ENCODE measurements at places on chromosomes 12 and 14.
A peak's percentile ranks its signal among the peaks of the same experiment; 100 is the strongest.

- no peak for DNase-seq
These were observed 474.9 kb downstream of the ATP23 start for GRCh38 chr12:58416236-58416635.

DNA sequence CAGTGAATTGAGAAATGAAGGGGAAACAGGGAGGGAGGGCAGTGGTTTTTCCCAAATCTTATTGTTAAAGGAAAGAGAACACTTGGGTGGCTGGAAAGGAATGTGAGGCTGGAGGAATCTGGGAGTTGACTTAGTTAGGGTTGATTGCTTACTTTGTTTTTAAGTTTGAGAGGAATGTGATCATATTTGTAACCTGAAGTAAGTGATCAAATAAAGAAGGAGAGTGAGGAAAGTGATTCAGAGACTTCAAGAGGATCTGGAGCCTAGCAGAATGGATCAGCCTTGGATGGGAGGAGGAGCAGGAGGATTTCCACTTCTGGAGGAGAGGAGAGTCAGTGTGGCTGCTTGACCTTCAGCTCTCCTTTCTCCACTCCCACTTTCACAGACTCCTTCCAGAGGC, 6.0 kb upstream of the LRP6 start:
- no peak for DNase-seq

DNA sequence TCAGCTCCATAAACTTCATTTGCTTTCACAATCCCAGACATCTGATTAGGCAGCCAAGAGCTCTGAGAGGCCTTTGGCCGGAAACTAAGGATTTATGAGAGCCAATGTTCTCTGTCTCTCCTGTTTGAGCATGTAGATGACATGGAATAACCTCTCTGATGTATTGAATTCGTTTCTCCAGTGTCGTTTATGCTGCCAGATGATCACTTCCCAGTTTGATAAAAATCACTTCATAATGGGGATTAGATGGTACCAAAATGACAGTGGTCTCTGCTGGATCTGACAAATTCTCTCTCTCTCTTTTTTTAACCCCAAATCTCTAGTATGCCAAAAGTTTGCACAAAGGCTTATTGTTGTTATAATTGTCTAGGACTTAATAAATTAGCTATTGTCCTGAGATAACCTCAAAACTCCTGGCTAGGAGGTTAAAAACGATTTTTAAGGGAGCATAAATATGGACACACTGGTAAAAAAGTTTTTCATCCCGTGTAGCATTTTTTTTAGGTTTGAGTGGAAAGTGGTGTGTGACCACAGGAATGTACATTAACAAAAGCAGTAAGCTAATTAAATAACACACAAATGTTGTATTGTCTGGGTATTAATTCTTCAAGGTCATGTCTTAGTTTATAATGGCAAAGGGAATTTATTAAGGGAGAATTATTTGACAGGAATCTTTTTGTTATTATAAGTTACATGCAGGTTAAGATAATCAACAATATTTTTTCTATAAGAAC, 82.6 kb upstream of the USP44 start:
- no peak for DNase-seq

DNA sequence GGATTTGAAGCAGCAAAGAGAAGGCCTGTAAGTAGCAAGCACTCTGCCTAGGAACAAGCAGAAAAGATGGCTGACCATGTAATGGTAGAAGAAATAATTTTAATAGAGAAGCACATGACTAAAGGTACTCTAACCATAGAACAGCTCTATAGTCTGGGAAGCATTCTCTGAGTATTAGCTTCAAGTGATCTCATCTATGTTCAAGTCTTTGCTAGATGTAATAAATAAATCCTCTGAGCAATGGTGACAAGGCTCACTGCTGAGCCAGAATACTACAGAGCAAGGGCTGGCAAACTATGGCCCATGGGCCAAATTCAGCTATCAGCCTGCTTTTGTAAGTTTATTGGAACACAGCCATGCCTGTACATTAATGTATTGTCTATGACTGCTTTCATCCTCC, 84.8 kb downstream of the PEBP1 start:
- no peak for DNase-seq

- DNase-seq = peak; percentile 80
These were observed 19.0 kb upstream of the CLEC2A start for GRCh38 chr12:9951026-9951675.

DNA sequence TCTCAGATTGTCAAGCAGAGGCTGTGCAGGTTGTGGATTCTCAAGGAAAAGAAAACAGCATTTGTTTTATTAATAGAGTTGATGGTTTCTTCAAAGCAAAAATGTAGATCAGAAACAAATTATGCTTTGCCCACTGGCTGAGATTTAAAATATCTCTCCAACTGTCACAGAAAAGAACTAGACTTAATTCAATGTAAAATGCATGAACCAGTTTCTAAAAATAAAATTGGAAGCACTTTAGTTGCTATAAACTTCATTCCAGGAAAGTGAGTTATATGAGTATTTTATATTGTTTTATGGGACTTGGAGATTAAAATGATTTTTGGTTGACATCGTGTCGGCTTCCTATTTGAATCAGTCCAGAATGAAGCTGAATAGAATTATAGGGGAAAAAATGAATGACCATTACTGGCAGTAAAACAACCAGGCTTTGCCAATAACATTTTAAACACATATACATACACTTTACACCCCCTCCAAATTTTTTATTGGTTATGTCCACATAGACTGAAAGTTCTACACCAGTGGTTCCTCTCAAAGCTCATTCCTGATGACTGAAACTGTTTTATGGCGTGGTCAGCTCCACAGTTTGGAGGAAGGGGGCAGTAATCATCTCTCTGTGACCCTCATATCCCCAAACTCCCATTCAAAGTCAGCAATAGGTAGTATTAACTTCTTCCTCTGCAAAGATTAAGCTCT, 55.5 kb upstream of the DAAM1 start:
- DNase-seq = no peak

- peak; percentile 18 for DNase-seq
These were observed 41.6 kb downstream of the SMUG1 start for GRCh38 chr12:54147186-54147585.

- DNase-seq = no peak
These were observed 107.7 kb upstream of the BTG1 start for GRCh38 chr12:92253301-92253700.

- DNase-seq = no peak
These were observed at the start of gene SH2B3 for GRCh38 chr12:111405859-111406473. Gene SH2B3 (plus strand): TSS chr12:111405923. CDS start chr12:111418146, 12,223 bp downstream.

GRCh38 chr14:26775765-26776563, 178.1 kb upstream of the NOVA1 start:
- DNase-seq = no peak

DNA sequence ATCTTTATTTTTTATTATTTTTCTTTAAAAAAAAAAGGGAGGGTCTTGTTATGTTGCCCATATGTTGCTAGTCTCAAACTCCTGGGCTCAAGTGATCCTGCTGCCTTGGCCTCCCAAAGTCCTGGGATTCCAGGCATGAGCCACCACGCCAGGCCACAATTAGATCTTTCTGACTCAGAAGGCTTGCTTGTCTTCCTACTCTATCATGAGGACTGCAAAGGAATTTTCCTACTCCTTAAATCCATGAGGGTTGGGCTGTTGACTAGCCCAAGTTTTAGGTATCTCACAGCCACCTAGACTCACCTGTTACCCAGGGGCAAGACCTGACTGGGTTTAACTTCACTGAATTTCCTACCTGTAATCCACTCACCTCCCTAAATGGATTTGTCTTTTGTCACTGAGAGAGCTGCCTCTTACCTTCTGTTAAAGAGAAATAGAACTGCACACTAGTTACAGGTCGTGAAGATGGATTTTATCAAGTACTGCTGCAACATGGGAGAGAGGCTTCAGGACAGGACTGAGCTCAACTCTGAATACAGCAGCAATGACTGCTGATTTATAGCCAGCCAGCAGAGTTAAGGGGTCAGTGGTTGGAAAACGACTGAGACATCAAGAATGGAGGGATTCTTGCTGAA, 72.3 kb downstream of the B4GALNT3 start:
- no peak for DNase-seq

DNA sequence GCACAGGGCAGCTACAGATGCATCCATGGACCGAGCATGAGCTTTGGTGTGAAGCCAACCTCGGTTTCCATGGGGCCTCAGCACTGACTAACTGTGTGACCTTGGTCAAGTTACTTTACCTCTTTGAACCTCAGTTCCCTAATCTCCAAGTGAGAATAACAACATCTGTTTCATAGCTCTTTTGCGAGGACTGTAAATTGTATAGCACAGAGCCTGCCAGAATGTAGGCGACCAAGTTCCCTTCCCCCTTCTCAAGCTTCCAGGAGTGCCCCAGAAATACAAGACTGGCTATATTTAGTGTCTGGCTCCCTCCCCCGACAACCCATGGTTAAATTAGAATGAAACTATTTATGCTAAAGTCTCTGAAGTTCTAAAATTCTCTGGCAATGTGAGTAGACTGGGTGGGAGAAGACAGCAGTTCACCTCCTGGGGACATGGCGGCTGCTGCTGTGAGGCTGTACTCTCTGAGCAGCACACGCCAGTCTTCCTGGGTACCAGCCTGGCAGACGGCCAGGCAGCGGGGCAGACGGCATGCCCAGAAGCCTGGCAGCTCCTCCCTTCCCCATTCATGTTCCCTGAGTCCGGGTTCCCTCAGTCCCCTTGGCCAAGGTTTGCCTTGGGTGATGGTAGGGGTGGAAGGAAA, 22.0 kb upstream of the TMED10 start:
- DNase-seq = no peak

DNA sequence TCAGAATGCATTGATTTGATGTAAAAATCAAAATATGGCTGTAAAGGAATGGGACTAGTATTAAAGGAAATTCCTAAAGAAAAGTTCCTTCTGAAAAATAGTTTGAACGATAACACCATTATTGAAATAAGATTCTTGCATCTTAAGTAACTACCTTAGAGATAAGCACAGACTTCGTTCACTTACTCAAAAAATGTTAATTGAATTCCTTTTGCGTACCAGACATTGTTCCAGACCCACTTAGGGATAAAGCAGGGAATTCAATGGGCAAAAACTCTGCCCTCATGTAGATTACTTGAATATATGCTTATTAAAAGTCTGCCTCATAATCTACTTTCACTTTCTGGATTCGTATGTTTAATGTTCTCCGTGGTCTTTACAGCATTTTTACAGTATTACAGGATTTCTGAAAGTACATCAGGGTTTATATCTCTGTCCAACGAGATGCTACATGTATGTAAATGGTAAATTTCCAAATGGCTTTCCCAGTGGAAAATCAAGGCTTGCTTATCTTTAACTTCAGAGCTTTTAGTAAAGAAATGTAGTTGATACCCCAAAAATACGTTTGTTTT, 213.7 kb downstream of the GXYLT1 start:
- DNase-seq = peak; percentile 14

GRCh38 chr12:24906141-24906540, 42.8 kb downstream of the BCAT1 start:
- DNase-seq = no peak

DNA sequence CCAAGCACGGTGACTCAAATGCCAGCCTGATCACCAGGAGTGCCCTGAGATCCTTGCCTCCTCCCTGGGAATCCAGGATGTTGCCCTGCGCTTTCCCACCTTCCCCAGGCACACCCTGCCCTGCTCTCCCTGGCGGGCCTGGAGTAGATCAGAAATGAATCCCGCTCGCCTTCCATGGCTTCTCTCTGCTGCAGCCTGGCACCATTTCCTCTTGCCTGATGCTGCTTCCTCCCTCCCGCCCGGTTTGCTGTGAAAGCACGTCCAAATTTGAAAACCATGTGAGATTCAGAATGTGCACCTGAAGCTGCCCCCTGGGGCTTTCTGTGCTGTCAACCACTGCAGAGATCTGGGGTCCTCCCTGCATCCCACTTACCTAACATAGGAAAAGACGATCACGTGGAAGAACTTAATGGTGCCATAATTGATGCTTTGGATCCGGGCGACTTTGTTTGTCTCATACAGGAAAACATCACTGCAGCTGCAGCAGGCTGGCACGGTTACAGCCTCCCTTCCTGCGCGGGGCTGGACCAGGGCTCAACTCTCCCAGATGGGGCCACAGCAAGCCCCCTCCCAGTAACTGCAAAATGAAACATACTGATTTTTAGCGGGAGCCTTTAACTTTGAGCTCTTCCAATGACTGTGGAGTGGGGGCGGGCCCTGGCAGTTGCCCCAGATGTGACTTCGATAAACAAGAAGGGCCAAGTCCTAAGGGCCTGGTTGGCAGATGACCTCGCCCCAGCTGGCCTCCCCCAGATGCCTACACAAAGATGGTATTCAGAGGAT, 24.9 kb upstream of the C12orf76 start:
- DNase-seq = no peak

DNA sequence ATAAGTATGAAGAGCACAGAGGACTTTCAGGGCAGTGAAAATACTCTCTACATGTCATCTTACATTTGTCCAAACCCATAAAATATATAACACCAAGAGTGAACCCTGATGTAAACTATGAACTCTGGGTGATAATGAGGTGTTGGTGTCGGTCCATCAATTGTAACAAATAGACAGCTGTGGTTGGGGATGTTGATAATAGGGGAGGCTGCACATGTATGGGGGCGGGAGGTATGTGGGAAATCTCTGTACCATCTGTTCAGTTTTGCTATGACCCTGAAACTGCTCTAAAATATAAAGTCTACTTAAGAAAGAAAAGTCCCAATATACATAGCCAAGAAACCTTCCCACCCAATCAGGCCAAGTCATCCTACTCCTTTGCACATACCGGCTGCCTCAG, 88.5 kb downstream of the GPR135 start:
- DNase-seq = no peak

DNA sequence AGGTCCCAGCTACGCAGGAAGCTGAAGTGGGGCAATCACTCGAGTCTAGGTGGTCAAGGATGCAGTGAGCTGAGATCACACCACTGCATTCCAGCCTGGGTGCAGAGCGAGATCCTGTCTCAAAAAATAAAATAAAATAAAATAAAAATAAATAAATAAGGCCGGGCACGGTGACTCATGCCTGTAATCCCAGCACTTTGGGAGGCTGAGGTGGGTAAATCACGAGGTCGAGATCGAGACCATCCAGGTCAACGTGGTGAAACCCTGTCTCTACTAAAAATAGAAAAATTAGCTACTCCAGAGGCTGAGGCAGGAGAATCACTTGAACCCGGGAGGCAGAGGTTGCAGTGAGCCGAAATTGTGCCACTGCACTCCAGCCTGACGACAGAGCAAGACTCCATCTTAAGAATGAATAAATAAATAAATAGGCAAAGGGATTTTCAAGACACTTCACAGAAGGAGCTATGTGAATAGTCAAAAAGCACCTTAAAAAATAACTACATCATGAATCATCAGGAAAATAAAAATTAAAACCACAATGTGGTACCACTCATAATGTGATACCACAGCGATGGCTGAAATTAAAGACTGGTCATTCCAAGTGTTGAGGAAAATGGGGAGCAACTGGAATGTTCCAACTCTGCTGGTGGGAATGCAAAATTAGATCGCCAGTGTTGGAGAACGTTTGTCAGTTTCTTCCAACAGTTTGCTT, 92.9 kb upstream of the TBX3 start:
- no peak for DNase-seq

- no peak for DNase-seq
These were observed 69.2 kb upstream of the LTA4H start for GRCh38 chr12:96104566-96104965.

GRCh38 chr12:80059875-80060274, 39.5 kb upstream of the OTOGL start:
- DNase-seq = no peak

DNA sequence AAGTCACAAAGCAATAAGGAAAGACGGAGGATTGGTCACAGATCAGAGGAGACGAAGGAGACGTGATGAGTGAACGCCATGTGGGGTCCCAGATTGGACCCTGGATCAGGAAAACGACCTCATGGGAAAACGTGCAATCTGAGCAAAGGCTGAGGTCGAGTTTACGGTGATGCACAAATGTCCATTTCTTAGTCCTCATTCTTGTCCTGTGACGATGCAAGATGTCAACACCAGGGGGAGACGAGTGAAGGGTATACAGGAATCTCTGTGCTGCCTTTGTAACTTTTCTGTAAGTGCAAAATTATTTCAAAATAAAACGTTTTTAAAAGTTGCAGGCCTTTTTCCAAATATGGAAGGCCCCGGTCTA, 329.8 kb downstream of the MED13L start:
- no peak for DNase-seq

Data from inflammatory macrophage treated with lipopolysaccharide for 1 hour (primary cell).